Endothelial cell (in vitro differentiated cells): ENCODE measurements at places on chromosomes 12 and 14. TPM values are rescaled to one million over a fixed set of nuclear protein-coding genes. Genes with fewer than 3 reads are reported as not detected.
A peak's percentile ranks its signal among the peaks of the same experiment; 100 is the strongest.

Gene SLC17A8
- not detected for total RNA-seq

Gene AICDA
- total RNA-seq: 0.10 TPM

Gene ERBB3
- 4.2 TPM for total RNA-seq

DNA sequence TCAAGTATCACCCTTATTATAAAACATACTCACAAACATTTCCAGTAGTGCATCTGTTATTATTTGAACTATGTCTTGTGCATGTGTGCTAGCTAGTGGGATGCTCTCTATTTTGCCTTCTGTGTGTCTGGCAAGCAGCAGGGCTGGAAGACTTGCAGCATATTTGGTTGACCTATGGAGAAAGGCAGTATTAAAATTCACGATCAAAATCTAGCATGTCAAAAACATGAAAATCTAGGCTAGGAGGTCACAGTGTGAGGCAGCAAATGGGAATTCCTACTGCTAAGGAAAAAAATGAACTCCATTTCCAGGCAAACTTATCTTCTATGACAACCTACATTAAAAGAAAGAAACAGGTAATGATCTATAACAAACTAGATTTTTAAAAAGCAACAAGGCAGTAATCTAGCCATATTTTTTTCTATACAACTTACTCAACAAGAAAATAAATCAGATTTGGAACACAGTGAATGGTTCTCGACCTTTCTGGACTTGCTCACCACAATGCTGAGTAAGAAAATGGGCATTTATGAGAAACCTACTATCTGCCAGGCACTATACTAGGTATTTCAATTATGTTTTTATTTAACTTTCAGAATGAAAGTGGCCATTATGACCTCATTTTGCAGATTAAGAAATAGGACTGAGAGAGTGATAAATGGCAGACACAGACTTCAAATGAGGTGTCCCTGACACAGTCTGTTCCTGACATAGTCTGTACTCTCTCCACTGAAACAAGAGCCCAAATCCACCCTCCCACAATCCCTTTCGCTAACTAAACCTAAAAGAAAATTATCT, 96.8 kb downstream of the TXNDC16 start:
- H3K4me3 ChIP-seq: no peak overlapping the region
- H3K27ac ChIP-seq: no peak overlapping the region
- H3K36me3 ChIP-seq: no peaks in the 10 kb centered on the region
- H3K4me1 ChIP-seq: no peaks in the 10 kb centered on the region
- no peaks in the 10 kb centered on the region for H3K27me3 ChIP-seq

GRCh38 chr12:113957627-113958026, 8.5 kb downstream of the RBM19 start:
- no peak overlapping the region for H3K4me3 ChIP-seq
- peaks cover 3% of the 10 kb centered on the region for H3K27me3 ChIP-seq
- no peaks in the 10 kb centered on the region for H3K4me1 ChIP-seq

DNA sequence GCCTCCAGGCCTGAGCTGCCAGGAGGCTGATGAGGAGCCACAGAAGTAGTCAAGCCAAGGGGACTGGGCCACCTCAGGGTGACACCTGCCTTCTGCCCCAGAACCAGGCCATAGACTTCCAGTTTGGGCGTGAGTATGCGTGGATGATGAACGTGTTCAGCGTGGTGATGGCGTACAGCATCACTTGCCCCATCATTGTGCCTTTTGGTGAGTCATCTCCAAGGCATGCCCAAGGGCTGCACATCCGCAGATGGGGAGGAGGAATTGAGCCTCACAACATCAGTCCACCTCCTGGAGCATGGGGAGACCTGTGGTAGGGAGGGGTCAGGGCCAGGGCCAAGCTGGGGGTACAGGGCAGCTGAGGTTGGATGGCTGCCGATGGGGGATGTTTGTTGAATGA, 22.3 kb downstream of the NGB start:
- H3K4me3 ChIP-seq: no peak overlapping the region
- DNase-seq: no peak
- H3K27me3 ChIP-seq: no peaks in the 10 kb centered on the region
- no peaks in the 10 kb centered on the region for H3K36me3 ChIP-seq
- H3K4me1 ChIP-seq: no peaks in the 10 kb centered on the region

DNA sequence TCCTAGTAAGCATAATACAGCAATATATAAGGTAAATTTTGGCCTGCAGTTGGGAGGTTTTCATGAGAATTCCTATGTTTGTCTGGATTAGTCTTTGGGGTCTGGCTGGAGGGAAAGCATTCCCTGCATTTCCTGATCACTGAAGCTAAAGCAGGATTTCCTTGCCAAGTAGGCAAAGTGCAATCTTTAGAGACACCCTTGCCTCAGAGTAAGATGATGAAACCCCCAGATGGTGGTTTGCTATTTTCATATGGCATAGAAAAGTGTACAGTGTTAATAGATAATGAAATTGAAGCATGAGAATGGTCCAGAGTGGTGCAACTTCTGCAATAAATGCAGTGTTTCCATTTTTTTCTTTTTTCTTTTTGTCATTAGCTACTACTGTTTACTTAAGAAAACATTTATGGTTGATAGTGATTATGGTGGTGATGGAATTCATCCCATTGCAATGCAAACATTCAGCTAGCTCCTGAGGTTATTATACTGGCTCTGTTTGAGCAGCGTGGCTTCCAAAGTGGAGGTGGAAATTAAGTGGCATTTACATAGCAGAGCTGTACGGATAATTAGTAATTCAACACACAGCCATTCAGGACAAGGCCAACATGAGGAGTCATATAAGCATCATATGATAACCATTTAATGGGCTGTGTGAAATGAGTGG, 276.3 kb downstream of the DUSP6 start:
- DNase-seq: no peak
- H3K4me1 ChIP-seq: peaks cover 28% of the 10 kb centered on the region
- no peak overlapping the region for H3K4me3 ChIP-seq
- peaks cover 1% of the 10 kb centered on the region for H3K27me3 ChIP-seq

DNA sequence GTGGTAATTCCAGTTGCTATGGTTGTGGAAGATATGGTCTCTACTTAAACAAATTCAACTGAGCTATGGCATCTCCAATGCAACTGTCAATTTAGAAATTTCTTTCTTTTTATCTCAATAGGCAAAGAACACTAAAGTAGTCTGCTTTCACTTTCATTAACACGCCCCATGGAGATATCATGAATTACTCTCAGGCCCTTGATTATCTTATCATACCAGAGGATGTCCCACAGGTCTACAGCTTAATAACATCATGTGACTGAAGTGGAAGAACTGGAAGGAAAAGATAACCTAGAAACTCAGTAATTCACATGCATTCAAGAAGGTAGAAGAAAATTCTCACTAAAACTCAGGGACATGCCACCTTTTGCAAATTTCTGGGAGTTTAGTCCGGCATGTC, 114.3 kb downstream of the FLRT2 start:
- no peak for DNase-seq
- H3K4me1 ChIP-seq: no peaks in the 10 kb centered on the region
- no peak overlapping the region for H3K4me3 ChIP-seq
- no peak overlapping the region for H3K27ac ChIP-seq
- H3K27me3 ChIP-seq: no peaks in the 10 kb centered on the region
- no peaks in the 10 kb centered on the region for H3K36me3 ChIP-seq

DNA sequence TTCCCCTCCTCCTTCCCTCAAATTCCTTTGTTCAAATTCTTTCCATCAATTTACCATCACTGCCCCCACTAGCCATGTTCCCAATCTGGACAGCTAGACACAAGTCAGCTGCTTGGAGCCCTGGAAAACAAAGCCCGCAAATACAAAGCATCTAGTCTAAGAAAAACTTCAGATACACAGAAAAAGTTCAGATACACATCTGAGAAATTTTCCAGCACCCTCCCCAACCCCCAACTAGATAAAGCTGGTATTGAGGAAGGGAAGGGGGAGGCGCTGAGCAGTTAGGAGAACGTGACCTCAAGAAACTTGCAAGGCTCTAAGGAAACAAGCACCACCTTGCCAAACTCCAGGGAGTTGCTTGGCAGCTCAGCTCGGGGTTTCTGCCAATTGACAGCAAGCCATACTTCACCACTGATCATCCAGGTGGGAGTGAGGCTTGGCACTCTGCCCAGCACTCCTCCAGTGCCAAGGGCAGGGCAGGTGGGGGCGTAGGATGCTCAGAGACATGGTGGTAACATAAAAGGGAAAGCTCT, 5.1 kb upstream of the CNIH1 start:
- DNase-seq: no peak
- H3K4me1 ChIP-seq: peaks cover 5% of the 10 kb centered on the region
- peaks cover 2% of the 10 kb centered on the region for H3K27me3 ChIP-seq
- no peak overlapping the region for H3K4me3 ChIP-seq

DNA sequence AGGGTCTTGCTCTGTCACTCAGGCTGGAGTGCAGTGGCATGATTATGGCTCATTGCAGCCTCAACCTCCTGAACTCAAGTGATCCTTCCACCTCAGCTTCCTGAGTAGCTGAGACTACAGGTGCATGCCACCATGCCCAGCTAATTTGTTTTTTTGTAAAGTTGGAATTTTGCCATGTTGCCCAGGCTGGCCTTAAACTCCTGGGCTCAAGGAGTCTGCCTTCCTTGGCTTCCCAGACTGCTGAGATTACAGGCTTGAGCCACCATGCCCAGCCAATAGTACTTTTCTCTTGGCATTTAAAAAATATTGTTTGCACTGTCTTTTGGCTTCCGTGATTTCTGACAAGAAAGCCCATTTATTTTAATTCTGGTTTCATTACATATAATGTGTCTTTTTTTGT, 61.3 kb downstream of the DIP2B start:
- H3K27ac ChIP-seq: no peak overlapping the region
- H3K4me1 ChIP-seq: peaks cover 23% of the 10 kb centered on the region
- H3K4me3 ChIP-seq: no peak overlapping the region
- DNase-seq: no peak

- peaks cover 27% of the 10 kb centered on the region for H3K4me1 ChIP-seq
- no peak for DNase-seq
- H3K27ac ChIP-seq: peak overlapping the region; percentile 43
- H3K4me3 ChIP-seq: peak overlapping the region; percentile 63
- H3K36me3 ChIP-seq: peaks cover 16% of the 10 kb centered on the region
Observed at GRCh38 chr14:22979748-22980392, 2.5 kb downstream of the AJUBA start.
